ENCODE measurements at places on chromosomes 2 and 18.

GRCh38 chr18:80086281-80086680, 22.8 kb upstream of the ADNP2 start:
- DNase-seq: no peak

- no peak for DNase-seq
Observed at GRCh38 chr18:13442451-13442850, 223.9 kb downstream of the LDLRAD4 start.

GRCh38 chr18:57705832-57706595, 84.4 kb upstream of the NARS1 start:
- DNase-seq: no peak

- peak; percentile 56 for DNase-seq
Observed at GRCh38 chr18:28175930-28176697, 816 bp downstream of the CDH2 start.

- no peak for DNase-seq
Observed at GRCh38 chr2:207617011-207617671, 8.1 kb downstream of the METTL21A start.

DNA sequence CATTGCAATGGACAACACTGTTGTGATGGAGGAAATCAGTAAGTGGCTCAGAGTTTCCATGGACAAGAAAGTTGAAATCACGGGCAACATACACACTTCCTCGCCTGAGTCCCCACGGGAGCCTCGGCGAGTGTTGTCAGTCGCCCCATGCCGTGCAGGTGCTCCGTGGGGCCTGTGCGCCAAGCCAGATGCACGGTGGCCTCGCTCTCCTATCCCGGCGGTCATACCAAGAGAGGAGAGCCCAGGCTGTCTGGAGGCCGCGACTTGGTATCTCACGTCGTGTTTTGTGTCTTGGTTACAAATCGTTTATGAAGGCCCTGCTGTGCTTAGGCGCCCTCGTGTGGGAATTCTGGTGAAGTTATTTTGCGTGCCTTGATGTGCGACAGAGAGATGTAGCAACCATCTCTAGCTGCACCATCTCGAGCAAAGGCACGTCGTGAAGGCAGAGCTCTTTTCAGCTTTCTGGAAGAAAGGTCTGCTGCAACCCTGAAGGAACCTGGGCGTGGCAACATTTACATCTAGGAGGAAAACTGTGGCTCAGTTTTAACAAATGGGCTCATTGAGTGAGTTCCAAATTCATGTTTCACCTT, 21.8 kb downstream of the ATG4B start:
- DNase-seq: peak; percentile 76

DNA sequence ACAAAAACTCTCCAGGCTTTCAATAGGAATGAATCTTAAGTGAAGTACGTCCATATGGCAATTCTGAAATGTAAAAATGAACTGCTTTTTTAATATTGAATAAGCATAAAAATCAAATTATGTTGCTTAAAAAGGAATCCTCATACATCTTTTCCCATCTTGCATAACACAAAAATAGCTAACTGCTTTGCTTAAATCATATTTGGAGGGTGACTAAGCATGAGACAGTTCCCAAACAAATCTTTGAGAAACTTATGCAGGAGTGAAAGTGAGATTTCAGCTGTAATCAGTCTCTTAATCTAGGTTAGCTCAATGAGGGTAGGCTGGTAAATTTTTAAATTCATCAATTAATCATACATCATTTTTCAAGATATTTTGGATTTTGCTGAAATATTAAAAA, 111.5 kb downstream of the MBD5 start:
- DNase-seq: no peak

DNA sequence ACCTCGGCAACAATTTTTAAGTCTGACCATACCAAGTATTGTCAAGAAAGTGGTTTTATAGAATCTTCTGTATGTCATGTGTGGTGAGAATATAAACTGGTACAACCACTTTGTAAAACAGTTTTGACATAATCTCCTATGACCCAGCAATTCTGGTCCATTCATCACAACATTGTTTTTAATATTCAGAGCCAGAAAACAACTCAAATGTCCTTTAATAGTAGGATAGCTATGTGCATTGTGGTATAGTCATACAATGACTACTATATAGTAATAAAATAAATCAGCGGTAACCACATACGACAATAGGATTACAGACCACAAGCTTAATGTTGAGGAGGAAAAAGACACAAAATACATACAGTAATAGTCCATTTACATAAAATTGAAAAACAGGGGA, 175.2 kb upstream of the SPATS2L start:
- no peak for DNase-seq

- DNase-seq: no peak
Observed at GRCh38 chr2:203905656-203906055, 30.9 kb upstream of the ICOS start.

DNA sequence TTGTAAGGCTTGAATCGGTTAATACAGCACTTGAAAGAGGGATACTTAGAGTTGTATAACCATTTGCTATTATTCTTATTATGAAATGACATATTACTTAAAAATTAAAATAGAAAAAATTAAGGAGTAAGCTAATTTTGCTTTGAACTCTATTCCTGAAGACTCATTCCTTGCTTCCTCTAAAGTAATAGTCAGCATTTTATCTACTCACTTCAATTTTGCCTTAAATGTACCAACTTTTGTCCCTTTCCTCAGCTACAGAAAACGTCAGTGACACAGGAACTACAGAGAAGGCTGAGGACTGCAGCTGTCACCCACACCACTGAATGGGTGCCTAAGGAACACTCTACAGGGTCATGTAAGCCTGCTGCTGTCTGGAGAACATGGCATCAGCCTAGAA, 80.7 kb upstream of the OSR1 start:
- no peak for DNase-seq

DNA sequence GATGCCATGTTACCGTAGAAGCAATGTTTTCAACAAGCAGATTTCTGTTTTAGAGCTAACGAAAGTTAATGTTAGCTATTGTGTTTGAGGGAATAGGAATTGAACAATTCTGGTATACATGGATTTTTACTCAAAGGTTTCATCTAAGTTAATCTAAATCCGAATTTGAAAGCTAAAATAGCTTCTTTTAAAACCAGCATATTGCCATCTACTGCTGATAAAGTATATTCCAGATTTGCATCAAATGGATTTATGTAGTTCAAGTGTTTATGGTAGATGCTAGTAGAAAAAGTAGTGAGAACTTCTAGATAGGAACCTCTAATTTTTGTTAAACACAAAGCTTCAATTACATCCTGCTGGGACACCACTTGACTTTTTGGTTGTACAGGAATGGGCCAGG, 1569.5 kb upstream of the NXPH2 start:
- no peak for DNase-seq

DNA sequence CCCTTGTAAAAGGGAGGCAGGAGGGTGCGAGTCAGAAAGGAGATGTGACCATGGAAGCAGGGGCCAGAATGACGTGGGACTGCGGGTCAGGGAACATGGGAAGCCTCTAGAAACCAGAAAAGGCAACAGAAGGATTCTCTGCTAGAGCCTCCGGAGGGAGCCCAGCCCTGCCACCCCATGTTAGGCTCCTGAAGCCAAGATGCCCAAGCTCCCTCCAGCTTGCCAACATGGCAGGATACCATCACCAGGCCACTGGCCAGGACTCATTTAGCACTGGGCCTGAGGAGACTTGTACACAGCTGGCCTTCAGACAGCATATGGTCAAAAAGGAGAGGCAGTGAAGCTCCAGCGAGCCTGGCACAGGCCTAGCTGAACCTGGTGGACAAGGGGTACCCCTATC, 5.6 kb downstream of the TMEM247 start:
- no peak for DNase-seq

DNA sequence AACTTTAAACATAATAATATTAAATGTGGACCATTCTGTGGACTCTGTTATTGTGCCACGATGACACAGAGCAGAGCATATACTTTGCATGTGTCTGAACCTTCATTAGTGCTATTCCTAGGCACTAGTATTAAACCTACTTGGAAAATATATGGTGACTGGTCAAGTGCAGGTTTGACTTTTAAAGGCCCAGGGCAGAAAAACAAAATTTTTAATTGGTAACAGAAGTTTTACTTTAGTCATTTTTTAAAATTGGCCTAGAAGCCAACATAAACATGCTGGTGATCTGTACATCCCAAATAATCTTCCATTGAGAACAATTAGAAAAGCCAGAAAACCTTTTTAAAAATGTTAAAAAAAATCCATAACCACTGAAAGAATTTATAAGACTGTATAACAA, 16.6 kb downstream of the LDAH start:
- no peak for DNase-seq

DNA sequence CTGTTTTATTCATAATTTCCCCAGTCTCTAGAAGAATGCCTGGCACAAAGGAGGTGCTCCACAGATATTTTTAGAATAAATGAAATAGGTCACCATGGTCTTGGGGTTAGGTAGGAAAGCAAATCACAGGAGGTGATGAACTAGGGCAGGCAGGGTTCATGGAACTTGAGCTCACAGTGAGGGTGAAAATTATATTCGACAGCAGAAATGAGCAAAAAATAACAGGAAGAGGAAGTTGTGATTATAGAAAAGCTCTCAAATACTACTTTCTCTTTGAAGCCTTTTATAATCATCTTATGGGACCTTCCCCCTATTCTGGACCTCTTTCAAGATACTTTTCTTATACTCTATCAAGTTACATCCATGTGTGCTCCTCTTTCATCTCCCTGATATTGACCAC, 4.5 kb upstream of the CREB1 start:
- no peak for DNase-seq

GRCh38 chr2:73337828-73338227, 44.5 kb upstream of the EGR4 start:
- DNase-seq: no peak

DNA sequence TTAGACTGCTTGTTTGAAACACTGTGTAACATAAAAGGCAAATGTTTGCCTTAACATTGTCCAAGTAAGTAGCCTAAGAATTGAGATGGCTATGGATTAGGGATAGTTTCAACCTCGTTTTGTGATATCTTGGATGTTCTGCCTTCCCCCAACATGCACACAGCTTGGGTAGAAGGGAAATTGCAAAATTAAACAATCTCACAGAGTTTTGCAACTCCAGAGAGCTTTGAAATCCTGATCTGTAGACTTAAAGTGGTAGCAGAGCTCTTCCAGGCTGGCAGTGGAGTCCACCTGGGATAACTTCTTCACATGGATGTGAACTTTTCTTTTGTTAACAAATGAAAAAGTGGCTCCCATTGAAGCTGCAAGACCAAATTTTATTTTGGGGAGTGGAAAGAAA, 59.6 kb downstream of the CHRNA1 start:
- DNase-seq: no peak

- no peak for DNase-seq
Observed at GRCh38 chr18:25672490-25672889, 320.5 kb upstream of the ZNF521 start.

GRCh38 chr2:19336781-19337180, 21.6 kb downstream of the OSR1 start:
- peak; percentile 59 for DNase-seq

- no peak for DNase-seq
Observed at GRCh38 chr2:37631698-37632097, 39.7 kb downstream of the CDC42EP3 start.

Data from midbrain (tissue), 1 donor.